ENCODE measurements at places on chromosomes 3 and 15.

- DNase-seq, result peak; percentile 97
These were observed 110.6 kb upstream of the MEF2A start for GRCh38 chr15:99454941-99455788.

DNA sequence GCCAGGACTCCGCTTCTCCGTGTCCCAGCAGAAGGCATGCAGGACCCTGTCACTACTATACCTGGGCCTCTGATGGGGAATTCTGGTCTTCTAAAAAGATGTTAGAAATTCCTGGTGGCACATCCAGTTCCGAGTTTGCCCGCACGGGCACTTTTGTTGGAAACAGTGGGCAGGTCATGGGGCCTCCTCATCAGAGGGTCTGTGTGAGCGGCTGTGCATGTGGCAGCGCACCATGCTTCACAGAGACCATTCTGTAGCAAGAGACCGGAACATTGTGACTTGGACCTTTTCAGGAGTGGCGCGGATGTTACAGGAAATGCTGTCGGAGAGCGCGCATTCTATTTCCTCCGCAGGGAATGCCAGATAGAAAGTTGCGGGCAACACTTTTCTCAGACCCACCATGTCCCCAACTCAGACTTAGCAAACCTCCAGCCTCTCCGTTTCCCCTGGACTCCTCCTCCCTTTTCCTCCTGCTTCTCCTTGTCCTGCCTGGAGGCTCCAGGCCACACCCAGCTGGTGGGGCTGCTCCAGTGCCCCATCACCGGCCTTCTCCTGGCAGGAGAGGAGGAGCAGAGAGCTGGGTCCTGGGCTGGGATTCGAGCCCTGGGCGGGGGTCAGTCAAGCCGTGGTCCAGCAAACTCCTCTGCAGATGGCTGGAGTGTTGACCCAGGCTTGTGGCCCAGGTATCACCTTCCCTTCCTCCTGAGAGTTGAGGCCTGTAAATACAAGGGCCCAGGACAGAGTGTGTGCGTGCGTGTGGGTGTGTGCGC, 46.6 kb downstream of the KLF13 start:
- DNase-seq, result no peak

DNA sequence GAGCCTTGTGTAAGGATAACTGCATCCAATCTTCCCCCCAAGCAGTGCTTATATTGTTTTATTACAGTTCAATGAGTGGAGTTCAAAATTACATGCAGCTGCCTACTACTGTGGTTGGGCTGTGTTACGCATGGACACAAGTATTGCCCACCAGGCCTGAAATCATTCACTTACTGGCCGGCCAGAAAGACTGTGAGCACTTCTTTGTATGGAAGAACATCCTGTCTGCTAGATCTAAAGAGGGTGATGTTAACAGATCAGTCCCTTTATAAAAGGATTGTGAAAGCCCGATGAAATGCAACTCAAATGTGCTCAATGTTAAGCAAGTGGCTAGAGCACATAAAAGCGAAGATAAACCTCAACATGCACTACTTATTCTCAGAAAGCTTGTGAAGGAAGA, 132.5 kb downstream of the FOXP1 start:
- DNase-seq, result no peak

DNA sequence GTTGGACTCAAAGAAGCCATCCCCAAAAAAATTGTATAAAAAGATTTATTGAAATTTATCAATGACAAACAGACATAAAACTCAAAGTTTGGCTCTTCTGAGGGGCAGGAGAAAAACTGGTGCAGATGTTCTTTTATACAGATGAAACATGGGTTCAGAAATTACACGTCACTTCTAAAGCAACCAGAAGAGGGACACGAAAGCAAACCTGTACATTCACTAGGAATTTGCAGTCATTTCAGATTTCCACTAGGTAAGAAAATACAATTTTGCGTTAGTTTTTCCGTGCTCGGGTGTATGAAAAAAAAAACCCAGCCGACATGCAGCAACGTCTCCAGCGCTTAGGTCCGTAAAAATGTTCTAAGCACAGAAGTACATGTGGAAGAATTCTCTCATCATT, 41.8 kb downstream of the ANP32A start:
- no peak for DNase-seq

- DNase-seq, result peak; percentile 56
These were observed 43.4 kb downstream of the C2CD4A start for GRCh38 chr15:62109982-62110851.

DNA sequence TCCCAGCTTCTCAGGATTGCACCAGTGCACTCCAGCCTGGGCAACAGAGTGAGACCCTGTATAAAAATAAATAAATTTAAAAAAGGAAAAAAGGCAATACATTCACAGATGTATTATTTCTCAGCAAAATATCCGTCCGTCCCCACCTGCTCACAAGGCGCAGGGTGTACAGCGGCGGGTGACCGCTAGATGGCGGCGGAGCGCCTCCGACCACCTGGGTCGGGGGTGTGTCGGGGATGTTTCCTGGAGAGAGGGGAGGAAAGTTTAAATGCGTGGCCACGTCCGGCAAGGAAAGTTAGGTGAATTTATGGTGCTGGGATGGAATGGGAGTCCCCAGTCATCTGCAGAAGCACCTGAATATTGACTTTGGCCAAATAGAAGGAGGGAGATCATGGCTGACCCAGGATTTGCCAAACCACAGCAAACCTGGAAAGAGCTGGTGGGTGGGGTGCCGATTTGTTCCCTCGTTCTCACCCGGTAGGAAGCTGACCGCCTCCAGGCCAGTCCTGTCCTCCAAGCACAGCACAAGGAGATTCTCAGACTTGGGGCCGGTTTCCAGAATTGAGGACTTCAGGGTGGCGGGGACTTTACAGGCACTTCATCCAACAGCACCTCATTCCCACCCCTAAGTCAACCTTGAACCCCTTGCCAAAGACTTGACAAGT, 88.3 kb downstream of the TMEM266 start:
- peak; percentile 34 for DNase-seq

DNA sequence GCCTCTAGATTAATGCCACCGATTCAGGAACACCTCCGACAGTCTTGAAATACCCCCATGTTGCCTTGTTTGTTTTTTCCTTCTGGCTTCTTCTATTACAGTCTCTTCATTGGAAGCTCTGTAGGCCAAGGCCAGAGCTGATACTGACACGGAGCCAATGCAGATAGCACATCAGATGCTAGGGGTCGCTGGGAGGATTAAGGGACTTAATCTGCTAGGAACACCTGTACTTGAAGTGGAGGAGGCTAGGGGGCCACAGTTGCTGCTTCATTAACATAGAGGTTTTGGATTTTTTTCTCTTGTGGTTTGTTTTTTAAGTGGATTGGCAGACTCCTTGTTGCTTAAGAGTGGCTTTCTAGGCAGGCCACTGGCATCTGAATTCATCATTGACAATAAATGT, 49.6 kb downstream of the PARP14 start:
- no peak for DNase-seq

- DNase-seq, result peak; percentile 84
These were observed 33.6 kb downstream of the MCTP2 start for GRCh38 chr15:94265009-94265408.

DNA sequence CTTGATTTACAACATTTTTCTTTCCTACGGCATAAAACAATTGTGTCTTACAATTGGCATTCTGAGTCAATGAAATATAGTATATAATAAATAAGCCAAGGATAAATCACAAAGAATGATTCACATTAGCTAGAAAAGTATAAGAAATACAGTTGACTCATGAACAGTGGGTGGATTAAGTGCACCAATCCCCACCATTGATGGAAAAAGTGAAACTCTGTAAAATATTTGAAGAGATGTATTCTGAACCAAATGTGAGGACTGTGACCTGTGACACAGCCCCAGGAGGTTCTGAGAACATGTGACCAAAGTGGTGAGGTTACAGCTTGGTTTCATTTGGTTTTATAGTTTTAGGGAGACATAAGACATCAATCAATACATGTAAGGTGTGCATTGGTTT, 227.5 kb downstream of the ALCAM start:
- DNase-seq, result no peak

GRCh38 chr15:51672155-51672687, 9.1 kb upstream of the SCG3 start:
- DNase-seq, result no peak

DNA sequence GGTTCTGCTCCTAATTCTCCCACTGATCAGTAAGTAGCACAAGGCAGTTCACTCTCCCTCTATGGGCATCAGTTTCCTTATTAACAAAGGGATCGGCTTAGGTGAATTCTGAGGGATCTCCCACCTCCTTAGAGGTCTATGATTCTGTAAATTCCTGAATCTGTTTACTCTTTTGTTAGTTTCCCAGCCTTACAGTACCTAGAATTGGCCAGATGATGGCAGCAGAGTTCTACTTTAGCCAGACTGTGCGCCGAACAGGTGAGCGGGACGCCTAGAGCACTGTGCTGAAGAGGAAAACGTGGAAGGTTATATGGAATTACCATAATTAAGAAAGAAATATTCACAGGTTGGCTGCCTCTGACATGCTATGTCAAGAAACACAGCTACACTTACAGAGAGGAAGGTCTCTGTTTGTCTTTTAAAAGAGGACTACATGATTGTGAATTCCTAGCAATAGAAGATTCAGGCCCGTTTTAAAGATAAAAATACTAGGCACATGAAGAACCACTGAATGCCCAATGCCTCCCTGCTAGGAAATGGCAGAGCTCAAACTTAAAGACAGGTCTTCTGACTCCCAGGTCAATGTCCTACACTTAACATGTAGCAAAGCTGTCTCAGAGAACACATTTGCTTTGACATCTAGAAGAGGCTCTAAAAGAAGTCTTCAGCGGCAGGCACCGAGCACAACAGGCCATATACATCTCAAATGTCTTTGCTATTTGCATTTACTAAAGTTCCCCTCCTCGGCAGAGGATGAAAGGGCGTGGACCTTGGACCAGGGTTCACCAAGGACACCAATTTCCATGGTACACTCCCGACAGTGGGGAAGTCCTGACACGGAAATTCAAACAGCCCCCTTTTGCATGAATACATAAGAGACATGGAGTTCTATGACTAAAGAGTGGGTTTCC, 259.9 kb downstream of the FGF12 start:
- peak; percentile 43 for DNase-seq

DNA sequence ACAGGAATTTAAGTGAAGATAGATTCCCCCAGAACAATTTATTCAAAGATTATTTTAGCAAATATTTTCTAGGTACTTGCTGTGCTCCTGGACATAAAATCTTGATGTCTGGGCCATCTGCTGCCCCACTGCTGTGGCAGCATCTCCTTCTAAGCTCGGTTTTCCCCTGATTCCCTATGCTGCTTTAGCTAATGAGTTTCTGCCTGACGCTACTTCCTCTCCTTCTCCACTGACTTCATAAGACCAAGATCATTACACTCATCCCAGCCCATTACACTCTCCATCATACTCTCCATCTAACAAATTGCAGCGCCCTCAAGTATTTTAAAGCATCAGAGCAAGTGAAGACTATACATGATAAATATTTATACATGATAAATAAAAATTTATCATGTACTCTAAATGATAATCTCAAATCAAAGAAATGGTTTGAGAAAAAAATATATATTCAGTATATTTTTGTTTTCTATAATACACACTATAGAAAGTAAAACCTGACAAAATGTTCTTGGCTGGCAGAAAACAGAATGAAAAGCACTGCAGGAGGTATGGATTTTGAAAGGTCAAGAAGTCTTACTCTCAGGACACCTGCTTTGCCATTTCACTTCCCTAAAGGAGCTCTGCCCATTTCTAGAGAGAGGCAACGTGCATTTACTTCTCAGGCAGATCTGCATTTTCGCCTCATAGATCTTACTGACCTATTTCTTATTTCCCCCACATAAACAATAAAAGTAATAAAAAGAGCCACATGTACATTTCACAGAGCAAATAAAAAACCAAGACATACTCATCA, 232.0 kb downstream of the KCNMB2 start:
- DNase-seq, result no peak

- DNase-seq, result no peak
These were observed 34.7 kb downstream of the MAP3K13 start for GRCh38 chr3:185397676-185398075.
